ENCODE measurements at places on chromosomes 4 and X.

DNA sequence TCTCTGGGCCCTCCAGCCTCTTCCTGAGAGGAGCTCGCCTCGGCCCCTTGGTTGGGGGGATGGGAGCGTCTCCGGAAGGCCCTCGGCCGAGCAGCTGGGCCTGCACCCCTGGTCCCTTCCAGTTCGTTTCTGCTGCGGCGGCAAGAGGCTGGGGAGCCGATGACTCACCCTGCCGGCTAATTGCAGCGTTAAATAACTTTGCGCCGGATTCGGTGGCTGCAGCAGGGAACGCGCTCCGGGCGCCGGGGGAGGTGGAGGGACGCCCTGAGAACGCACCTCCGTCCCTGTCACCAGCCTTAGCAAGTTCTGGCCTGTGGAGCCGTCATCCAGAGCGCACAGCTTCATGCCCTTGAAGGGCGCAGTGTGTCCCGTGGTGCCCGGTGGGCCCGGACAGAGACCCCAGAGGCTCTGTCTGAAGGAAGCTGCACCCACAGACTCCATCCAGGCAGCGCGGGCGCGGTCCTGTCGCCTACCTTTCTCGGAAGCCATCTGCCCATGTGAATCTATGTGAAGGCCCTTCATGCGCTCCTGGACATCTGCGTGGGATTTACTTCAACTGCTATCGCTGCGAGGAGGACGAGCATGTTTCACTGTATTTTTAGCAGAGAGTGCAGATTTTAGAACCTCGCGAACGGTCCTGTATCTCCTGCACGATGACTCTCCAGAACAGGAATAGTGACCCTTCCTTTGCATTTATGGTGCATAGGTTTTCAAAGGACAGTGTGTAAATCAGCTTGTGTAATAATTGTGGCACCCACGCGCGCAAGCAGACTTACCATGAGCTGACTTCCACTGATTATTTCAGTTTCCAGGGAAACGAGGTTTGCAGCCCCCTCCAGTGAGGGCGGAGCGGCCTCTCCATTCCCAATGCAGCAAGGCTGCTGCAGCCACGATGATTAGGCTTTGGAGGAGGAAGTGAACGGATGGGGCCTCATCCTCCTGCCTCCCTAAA lies 1.7 kb upstream of the TMEM271 start:
- peak; percentile 84 for DNase-seq

DNA sequence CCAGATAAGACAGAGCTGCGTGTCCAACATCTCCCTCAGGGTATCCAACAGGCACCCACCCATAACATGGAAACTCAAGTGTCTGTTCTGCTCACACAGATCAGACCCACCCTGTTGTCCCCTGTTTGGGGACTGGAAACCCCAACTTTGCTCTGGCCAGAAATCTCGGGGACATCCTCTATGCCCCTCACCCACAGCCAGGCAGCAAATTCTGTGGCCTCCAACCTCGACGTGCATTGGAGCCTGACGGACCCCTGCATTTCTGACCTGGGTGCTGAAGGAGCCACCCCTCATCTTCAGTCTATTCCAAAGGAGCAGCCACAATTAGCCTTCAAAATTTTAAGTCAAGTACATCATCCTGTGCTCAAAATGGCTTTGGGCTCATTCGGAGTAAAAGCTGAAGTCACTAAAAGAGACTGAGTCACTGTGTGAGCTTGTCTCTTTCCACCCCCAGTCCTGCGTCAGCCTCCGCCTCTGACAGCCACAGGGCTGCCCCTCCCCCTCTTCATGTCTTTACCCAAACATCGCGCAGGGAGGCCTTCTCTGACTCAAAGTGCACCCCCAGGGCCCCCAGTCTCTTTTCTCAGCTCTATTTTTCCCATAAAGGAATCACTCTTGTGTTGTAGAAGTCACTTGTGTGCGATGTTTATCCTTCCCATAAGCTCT lies 24.4 kb upstream of the PDE6B start:
- DNase-seq = no peak

GRCh38 chr4:138190452-138190858 lies 51.7 kb downstream of the SLC7A11 start:
- no peak for DNase-seq

DNA sequence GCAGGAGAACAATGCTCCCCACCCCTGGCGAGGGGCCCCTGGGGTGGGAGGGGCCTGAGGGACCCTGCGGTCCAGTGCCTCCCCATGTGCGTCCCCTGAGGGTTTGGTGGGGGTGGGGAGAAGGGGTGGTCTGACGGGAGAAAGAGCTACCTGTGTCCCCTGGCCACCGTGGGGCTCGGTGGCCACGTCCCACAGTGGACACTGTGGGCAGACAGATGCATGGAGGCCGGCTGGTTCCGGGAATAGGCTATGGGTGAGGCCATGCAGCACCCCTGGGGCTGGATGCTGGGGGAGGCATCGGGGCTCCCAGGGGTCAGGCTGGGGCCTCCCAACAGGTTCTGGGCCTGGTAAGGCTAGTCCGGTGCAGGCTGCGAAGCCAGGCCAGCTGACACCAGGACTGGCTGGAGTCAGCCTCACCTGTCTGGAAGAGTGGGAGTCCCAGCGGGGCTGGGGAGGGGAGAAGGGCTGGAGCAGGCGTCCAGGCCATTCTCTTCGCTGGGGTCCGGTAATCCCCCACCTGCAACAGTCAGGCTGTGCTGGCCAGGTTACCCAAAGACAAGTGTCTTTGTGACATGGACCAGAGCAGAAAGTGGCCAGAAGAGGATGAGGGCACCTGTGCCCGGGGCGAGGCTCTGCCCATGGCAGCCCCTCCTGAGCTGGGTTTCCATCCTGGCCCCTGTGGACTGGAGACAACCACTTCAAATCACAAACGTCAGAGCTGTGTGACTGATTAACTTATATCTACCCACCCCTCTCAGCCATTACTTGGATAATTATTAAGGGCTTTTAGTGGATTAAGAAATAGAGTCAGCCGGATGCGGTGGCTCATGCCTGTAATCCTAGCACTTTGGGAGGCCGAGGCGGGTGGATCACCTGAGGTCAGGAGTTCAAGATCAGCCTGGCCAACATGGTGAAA lies 1.4 kb upstream of the FAM53A start:
- DNase-seq = no peak

DNA sequence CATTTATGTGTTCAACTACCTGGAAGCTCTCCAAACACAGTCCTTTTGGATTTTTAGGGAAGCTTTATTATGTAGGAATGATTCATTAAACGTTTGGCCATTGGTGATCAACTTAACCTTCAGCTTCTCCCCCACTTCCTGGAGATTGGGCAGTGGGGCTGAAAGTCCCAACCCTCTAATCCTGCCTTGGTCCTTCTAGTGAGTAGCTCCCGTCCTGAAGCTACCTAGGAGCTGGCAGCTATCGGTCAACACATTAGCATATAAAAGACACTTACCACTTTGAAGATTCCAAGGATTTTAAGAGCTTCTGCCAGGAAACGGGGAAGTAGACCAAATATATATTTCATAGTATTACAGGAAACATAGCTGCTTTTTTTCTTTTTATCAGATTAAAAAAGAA lies 69.7 kb downstream of the MCUB start:
- no peak for DNase-seq
